ENCODE measurements at places on chromosomes 2 and 18.

DNA sequence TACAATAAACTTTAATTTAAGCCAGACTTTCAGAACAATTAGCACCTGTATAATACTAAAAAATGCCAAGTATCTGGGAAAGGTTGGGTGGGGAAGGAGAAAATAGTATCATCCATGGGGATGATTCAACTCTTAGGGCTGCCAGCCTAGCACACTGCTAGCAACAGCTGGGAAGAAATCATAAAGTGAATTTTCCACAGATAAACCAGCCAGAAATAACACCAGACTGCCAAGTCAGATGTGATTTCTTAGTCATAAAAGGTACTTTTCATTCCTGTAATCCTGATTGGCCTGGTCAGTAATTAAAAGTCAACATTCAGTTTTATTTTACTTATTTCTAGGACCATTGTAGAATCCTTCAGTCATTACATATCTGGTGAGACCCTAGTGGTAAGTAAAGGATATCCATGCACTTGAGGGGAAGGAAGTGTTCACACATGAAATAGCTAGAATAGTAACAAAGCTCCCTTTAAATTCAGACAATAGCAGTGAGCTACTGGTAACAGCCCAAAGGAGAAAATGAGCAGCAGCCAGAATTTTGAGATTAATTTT lies 59.4 kb downstream of the LIMS1 start:
- DNase-seq = peak; percentile 64

DNA sequence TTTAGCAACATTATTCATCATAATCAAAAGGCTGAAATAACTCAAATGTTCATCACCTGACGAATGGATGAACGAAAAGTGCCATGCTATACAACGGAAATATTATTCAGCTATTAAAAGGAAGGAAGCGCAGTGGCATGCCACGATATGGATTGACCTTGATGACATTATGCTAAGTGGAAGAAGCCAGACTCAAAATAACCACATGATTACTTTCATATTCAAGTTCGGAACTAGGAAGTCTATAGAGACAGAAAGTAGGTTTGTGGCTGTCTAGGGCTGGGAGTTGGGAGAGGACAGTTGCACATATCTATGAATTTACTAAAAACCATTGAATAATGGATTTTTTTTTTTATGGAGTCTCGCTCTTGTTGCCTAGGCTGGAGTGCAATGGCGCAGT lies 13.4 kb upstream of the PDIA6 start:
- no peak for DNase-seq

GRCh38 chr2:224612578-224612977 lies 27.4 kb upstream of the CUL3 start:
- DNase-seq = peak; percentile 34

DNA sequence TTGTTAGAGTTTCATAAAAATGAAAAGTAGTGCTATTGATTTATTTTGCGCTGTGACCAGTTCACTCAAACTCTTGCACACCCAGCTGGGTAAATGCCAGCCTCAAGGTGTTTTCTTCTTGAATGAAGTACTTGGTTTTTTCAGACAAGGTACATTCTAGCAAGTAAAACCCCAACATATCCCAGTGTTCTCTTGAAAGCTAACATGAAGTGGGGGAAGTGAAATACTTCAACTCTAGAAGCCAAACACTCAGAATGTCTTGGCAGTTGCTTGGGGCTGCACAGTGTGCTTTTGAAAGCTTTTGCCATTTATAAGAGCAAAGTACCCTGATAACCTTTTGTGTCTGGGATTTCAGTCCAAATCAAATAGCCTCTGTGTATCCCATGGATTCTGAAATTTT lies 13.4 kb downstream of the NPAS2 start:
- no peak for DNase-seq
